ENCODE measurements at places on chromosomes 3 and 15. TPM values are rescaled to one million over a fixed set of nuclear protein-coding genes. Genes with fewer than 3 reads are reported as not detected.

AMIGO3 gene
- total RNA-seq = not detected

GRCh38 chr3:140922634-140923033 lies 19.0 kb upstream of the SLC25A36 start:
- no peaks in the 10 kb centered on the region for H3K4me1 ChIP-seq
- H3K36me3 ChIP-seq = no peaks in the 10 kb centered on the region
- no peak overlapping the region for H3K4me3 ChIP-seq
- H3K27me3 ChIP-seq = no peaks in the 10 kb centered on the region
- DNase-seq = peak; percentile 14

XRN1 gene
- 23.0 TPM for total RNA-seq

COL6A5 gene
- total RNA-seq = not detected

GRCh38 chr15:68608206-68608843 lies 29.5 kb downstream of the CORO2B start:
- H3K36me3 ChIP-seq = no peaks in the 10 kb centered on the region
- H3K27me3 ChIP-seq = no peaks in the 10 kb centered on the region
- DNase-seq = peak; percentile 42

- no peak overlapping the region for H3K4me3 ChIP-seq
- H3K27ac ChIP-seq = no peak overlapping the region
- no peaks in the 10 kb centered on the region for H3K27me3 ChIP-seq
Observed at GRCh38 chr15:100113351-100114080, 228.3 kb downstream of the ADAMTS17 start.

DNA sequence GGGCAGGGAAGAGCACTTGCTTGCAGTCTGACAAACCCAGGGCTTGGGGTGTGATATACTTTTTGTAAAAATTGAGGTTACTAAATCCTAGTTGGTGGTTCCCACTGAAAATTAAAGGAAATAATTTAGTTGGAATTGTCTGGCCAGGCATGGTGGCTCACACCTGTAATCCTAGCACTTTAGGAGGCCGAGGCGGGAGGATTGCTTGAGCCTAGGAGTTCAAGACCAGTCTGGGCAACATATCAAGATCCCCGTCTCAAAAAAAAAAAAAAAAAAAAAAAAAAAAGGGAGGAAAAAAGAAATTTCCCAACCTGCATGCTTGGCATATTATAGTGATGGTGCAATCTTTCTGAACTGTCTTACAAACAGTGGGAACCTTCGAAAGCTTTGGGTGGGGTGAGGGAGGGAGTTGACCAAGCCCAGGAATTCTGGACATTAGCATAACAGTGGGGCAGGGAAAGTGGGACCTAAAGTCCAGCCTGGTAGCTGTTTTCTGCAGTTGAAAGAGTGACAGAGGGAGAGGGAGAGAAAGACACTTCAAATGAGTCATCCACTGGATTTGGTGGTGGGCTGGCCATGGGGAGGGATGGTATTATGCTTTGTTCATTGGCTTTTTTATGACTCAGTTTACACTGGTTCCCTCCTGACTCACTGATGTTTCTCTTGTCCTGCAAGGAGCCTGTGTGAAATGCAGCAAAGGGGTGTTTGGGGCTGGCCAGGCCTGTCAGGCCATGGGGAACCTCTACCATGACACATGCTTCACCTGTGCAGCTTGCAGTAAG lies 41.1 kb downstream of the LIMD1 start:
- DNase-seq = peak; percentile 23
- H3K4me3 ChIP-seq = no peak overlapping the region
- H3K36me3 ChIP-seq = no peaks in the 10 kb centered on the region
- peaks cover 21% of the 10 kb centered on the region for H3K4me1 ChIP-seq
- no peak overlapping the region for H3K27ac ChIP-seq

DNA sequence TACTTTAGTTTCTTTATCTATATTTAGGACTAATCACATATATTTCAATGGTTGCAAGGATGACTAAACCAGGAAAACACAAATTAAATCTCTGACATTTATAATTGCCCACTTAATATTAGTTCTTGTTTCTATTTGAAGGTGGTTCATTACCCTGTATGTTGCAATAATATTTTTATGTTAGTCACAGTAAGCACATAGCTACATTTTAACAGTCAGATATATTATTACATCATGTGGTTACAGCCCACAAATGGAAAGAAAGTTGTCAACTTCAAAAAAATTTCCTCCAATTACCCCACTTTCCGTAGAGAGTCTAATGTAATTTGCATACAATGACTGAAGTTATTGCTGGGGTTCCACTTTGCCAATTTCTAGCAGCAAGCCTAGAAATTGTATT lies 114.6 kb downstream of the TUSC7 start:
- H3K4me1 ChIP-seq = peaks cover 17% of the 10 kb centered on the region
- no peak overlapping the region for H3K4me3 ChIP-seq
- no peak for DNase-seq
- H3K27me3 ChIP-seq = no peaks in the 10 kb centered on the region
- no peak overlapping the region for H3K27ac ChIP-seq

Measured in neural progenitor cell (in vitro differentiated cells).